ENCODE measurements at places on chromosomes 2 and 18. TPM values are rescaled to one million over a fixed set of nuclear protein-coding genes. Genes with fewer than 3 reads are reported as not detected.

- DNase-seq = no peak
Observed at GRCh38 chr2:240051697-240052096, 1.6 kb downstream of the OR6B3 start.

The RPE gene
- total RNA-seq = 69.6 TPM

GRCh38 chr18:12336171-12336613, 28.2 kb downstream of the TUBB6 start:
- DNase-seq = no peak

GRCh38 chr2:24579053-24579803, 88.2 kb downstream of the NCOA1 start:
- DNase-seq = no peak

The GAL3ST2 gene
- 0.25 TPM for total RNA-seq

GRCh38 chr2:207332480-207333212, 166.9 kb upstream of the KLF7 start:
- DNase-seq = no peak

DNA sequence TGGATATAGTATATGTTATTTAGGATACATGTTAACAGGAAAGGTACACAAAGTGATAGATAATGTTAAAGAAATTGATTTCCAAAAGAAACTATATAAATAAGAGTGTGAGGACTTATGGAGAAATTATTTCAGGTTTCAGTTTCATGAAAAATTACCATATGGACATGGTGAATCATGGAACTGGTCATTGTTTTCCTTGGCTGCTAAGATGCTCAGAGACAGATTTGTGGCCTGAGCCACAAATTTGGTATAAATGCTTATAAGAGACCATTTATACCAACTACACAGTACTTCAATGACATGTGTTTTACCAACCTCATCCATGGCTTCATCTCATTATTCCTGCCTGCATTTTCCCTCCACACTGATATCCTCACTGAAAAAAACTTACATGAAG, 188.1 kb downstream of the FMNL2 start:
- DNase-seq = peak; percentile 79

The GPBAR1 gene
- total RNA-seq = not detected

DNA sequence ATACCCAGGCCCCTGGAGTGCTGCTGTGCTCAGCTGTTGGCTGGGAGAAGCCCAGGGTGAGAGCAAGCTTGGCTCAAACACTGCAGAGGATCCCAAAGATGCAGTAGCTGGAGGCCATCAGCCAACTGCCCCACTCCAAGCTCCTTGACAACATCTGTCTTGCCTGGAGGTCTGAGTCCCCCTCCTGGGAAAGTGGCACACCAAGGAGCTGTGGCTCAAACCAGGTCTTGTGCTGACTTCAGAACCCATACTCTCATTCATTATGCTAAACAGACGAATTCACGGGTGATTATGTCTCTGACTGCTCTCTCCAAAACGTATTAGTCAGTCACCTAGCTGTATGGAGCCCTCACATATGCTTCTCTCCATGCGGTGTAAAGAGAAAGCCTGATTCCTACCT, 206.1 kb downstream of the TTC32 start:
- DNase-seq = no peak

DNA sequence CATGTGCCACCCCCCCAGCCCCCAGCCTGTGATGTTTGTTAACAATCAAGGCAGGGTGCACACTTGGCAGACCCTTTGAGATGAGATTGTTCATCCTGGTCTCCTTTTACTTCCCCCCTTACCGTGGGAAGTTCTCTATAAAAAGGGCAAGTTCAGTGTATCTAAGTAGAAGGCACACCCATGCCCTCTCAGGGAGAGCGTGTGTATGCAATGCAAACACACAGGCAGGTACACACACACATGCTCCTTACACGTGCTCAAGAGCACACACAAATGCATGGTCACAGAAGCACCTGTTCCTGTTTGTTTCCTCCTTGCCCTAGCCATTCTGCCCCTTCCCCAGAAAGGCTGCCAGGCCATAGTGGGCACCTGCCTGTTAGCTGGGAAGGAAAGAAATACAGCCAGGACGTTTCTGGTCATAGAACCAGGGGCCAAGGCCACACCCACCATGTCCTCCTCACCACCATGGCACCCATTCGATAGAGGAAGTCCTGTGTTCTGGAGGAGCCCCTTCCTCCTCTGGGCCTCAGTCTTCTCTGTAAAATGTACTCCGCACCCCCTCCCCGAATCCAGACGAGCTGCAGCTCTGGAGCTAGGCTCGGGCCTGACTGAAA, 3.1 kb downstream of the ATOH8 start:
- DNase-seq = no peak

- no peak for DNase-seq
Observed at GRCh38 chr2:240918258-240919091, 12.3 kb downstream of the CROCC2 start.

DNA sequence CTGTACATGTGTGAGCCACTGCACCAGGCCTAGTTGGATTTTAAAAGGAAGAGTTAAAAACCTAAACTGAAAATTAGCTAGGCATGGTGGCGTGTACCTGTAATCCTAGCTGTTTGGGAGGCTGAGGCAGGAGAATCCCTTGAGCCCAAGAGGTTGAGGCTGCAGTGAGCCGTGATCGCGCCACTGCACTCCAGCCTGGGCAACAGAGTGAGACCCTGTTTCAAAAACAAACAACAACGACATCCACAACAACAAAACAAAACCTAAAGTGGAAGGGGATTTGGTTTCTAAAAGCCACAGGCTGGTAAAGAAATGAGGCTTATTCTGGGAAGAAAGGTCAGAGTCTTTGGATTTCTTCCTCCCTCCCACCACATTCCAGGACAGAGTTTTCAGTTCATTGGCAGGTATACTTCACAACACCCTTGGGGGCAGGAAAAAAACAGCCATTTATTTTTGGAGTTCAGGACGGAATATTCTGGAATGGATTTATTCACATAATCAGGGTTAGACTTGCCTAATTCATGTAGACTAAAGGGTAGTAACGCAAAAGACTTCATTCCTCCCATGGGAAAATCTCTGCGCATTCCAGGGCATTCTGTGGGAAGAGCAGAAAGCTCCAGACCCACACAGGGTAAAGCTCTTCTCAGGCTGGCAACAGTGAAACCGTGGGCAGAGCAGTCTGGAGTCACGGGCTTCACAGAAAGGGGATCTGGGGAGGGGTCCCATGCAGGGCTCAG, 34.9 kb downstream of the TEX44 start:
- peak; percentile 63 for DNase-seq

- DNase-seq = peak; percentile 77
Observed at GRCh38 chr2:95345563-95346230, 48.5 kb downstream of the KCNIP3 start.

GRCh38 chr2:160736148-160737028, 242.8 kb upstream of the RBMS1 start:
- peak; percentile 48 for DNase-seq

GRCh38 chr2:215498431-215498830, 62.6 kb upstream of the FN1 start:
- DNase-seq = no peak

DNA sequence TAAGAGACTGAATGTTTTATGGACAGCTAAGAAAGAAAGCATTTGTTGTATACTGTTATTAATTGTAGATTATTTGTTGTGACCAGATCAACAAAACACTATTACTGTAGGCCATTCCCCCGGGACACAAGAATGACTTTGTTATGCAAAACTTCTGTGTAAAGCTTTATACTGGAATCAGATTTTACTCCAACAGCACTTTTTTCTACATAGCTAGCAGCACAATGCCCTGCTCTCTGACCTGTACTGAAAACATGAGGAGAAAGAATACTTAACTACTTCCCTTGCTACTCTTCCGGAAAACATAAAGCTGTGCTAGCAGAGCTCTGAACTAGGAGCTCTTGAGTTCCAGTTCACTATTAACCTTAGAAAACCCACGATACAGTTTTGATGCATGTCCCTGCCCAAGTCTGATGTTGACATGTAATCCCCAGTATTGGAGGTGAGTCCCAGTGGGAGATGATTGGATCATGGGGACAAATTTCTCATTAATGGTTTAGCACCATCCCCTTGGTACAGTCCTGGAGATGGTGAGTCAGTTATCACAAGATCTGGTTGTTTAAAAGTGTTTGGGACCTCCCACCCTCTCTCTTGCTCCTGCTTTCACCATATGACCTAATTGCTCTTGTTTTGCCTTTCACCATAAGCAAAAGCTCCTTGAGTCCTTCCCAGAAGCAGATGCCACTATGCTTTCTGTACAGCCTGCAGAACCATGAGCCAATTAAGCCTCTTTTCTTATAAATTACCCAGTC, 601.1 kb upstream of the PIK3C3 start:
- DNase-seq = no peak

- no peak for DNase-seq
Observed at GRCh38 chr18:27008575-27008974, 143.1 kb upstream of the AQP4 start.

- no peak for DNase-seq
Observed at GRCh38 chr2:217854684-217855420, 147.9 kb downstream of the TNS1 start.

DNA sequence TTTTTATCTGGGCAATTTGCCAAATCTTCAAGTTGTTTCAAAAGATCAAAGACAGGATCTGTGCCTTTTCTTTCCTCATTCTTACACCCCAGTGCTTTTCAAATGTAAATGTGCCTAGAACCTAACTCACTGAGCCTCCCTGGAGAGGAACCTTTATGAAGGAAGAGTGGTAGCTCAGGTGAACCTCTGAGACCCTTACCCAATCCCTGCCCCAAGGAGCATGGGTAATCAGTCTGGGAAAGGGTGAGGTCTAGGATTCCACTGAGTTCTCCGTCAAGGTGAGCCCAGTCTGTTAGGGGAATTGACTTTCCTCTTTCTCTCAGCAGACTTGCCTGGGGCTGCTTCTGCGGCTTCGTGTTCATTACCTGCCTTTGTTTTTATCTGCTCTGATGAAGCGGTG, 88.1 kb upstream of the MAP4K4 start:
- DNase-seq = no peak

DNA sequence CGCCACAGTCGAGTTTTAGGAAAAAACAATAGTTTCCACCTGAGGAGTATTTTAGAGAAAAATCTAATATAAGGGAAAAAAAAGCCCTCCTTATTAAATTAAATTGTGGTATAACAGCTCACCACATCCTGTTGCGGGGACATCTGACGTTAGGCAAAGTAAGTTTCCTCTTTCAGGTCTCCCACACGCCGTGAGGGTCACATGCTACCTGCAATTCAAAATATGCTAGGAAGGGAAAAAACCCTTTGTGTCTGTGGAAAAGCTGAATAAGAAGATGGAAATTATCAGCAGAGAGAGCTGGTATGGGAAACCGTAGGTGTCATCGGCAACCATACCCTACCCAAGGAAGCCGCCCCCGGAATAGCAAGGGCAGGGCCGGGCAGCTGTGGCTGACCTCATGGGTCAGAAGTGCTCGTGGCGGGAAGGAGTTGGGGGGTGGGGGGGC, 128.0 kb downstream of the NFATC1 start:
- DNase-seq = no peak

DNA sequence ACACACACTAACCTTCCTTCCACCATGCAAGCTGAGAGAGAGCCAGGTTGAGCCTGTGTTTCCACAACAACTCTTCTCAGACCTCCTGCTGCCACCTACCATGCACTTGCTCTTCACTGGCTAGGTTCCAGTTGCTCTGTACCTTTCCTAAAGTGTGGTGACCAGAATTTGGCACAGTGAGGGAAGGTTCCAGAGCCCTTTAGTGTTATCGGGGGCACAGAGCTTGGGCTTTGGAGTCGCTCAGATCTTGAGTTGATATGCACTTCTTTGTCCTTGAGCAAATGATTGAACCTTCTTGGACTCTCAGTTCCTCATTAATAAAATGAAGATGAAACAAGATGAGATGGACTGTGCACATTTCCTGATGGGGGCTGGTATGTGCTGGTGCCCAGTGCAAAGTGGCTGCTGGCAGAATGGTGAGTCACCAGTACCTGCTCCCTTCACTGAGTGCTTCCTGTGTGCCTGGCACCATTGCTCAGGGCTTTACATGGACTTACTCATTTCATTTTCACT, 47.1 kb downstream of the NEDD4L start:
- DNase-seq = no peak

DNA sequence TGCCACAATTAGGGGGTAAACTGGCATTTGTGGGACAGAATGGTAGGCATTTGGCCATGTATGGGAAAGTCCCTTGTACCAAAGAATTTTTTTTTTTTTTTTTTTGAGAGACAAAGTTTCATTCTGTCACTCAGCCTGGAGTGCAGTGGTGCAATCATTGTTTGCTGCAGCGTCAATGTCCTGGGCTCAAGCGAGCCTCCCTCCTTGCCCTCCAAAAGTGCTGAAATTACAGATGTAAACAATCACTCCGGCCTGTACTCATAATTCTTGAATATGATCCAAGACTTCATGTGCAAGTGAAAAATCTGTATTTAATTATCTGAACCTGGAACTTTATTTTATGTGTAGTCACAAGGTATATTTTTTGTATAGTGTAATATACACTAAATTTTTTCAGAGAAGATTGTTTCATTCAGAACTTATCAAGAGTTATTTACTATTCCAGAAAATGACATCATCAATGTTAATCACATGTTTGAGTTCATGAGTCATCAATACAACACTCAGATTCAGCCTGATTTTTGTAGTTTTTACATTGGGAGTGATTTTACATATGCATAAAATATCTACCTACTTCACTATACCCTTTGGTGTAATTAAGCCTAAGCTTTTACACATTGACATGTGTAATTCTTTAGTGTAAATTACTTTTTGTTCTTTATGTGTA, 138.7 kb upstream of the L3MBTL4 start:
- DNase-seq = no peak

DNA sequence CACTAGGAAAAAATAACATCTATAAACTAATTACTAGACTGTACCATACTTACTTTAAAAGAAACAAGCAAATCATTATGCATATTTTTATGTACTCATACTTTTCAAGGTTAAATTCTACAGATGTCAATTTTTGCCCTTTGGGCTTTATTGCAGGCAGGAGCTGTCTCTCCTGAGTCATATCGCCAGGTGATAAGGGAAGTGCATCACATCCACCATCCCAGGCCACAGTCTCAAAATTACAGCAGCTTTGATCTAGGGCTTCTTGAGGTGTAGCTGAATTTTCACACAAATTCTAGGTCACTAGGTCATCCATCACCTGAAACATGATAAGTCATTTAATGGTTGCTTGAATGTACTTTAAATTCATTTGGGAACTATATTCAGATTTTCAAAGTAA, 38.4 kb upstream of the FRZB start:
- no peak for DNase-seq

GRCh38 chr2:168149150-168149974, 98.0 kb downstream of the STK39 start:
- DNase-seq = no peak

DNA sequence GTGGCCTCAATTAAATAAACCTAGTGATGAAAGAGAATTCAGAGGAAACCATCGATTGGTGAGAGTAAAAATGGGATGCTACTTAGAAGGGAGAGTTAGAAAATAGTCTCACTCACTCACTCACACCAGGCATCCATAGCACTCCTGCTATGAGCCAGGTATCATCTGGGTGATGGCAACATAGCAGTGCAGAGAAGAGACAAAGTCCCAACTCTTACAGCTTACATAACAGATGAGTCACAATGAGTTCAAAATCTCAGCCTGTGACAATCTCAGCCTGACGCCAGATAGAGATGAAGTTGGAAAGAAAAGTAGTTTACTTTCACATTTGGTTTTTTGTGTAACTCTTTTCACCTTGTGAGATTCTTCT, 55.4 kb upstream of the THOC1 start:
- peak; percentile 63 for DNase-seq

GRCh38 chr2:216343221-216343980, 28.9 kb downstream of the MARCHF4 start:
- peak; percentile 28 for DNase-seq

The PTH2R gene
- total RNA-seq = 0.33 TPM

GRCh38 chr2:232772531-232772930, 3.8 kb downstream of the KCNJ13 start:
- no peak for DNase-seq

The ANKRD36C gene
- total RNA-seq = 94.5 TPM

GRCh38 chr2:55936351-55936750, 12.8 kb upstream of the EFEMP1 start:
- DNase-seq = no peak
